ENCODE measurements at places on chromosomes 13 and 19. TPM values are rescaled to one million over a fixed set of nuclear protein-coding genes. Genes with fewer than 3 reads are reported as not detected.

FREM2 gene
- not detected for total RNA-seq

CEACAM1 gene
- 2.1 TPM for total RNA-seq

LIM2 gene
- not detected for total RNA-seq

VSIG10L gene
- total RNA-seq: 0.62 TPM

RNF6 gene
- 36.4 TPM for total RNA-seq

C13orf46 gene
- 1.7 TPM for total RNA-seq
